T-helper 22 cell (primary cell): ENCODE measurements at places on chromosomes 3 and 15.

- DNase-seq, result no peak
These were observed 13.0 kb downstream of the FBLN2 start for GRCh38 chr3:13561967-13562366.

GRCh38 chr3:194587438-194587931 is 45.7 kb downstream of the TMEM44 start:
- no peak for DNase-seq

DNA sequence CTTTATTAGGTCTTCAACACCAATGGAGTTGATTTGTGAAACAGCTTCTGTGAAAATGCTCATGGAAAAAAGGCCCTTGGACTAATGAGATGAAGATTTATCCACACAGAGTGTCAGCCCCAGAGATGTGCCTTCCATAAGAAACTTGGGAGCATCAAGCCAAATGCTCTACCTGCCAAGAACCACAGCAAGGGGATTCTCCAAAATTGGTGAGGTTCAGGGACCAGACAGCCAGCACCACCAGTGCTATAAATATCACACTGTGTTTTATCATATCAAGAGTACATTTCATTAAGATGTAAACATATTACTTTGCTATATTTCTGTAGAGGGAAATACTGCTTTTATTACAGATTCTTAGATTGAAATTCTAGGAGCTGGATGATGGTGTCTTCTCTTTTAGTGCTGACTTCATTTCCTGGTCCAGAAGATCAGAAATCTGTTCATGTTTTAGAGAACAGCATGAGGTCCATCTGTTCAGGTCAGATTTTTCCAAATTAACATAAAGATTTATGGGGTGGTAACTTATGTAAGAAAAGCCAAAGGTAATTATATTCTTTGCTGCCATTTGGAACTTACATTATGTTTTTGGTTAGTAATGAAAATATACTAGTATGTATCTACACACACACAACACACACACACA is 17.7 kb downstream of the SLC35G2 start:
- DNase-seq, result no peak

- no peak for DNase-seq
These were observed 809 bp downstream of the NDUFAF3 start for GRCh38 chr3:49022688-49023171.

DNA sequence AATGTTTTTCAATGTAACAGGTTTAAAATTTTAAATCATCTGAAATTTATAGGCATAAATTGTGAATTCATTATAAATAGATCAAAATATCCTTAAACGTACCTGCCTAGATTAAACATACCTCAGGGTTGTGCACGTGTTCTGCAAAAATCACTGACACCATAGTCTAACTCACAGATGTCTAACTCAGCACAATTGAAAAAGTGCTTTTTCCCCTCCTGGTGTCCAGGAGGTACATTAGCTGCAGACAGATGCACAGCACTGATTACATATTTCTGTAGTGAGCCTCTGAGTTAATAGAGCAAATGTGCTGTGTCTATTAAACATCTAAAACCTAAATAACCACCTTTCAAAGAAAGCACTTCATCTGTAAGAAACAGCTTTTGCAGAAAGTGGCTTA is 10.7 kb downstream of the UQCC5 start:
- DNase-seq, result no peak

- DNase-seq, result no peak
These were observed 63.8 kb upstream of the ACP3 start for GRCh38 chr3:132253262-132253878.

DNA sequence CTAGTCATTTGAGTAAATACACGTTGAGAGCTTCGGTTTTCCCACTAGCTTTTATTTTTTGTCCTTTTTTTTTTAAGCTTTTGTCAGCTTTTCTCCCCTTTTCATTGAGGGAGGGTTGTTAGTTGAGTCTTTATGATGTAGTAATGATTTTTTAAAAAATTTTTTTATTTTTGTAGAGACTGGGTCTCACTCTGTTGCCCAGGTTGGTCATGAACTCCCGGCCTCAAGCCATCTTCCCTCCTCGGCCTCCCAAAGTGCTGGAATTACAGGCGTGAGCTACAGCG is 688 bp downstream of the ZSCAN2 start:
- no peak for DNase-seq

- no peak for DNase-seq
These were observed 9.5 kb downstream of the LIMD1 start for GRCh38 chr3:45604066-45604465.

DNA sequence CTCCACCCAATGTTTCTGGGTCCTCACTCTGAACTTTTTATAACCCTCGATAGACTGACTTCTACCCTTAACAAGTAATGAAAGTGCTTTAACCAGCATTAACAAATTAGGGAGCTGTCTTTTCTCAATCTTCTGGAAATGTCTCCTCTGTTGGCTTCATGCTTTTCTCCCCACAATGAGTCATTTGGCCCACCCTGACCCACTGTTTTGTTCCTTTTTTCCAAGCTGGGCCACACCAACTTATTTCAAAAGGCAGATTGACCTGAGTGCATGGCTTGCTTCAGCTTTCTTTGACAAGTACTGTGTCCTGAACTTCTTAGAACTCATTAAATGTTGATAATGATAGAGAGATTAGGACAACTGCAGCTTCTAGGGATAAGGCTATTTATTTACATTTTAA is 199.6 kb upstream of the SEMA6D start:
- no peak for DNase-seq

GRCh38 chr3:9725775-9726515 is 5.6 kb upstream of the BRPF1 start:
- no peak for DNase-seq

- DNase-seq, result no peak
These were observed 594 bp upstream of the ICE2 start for GRCh38 chr15:60479361-60480110.

DNA sequence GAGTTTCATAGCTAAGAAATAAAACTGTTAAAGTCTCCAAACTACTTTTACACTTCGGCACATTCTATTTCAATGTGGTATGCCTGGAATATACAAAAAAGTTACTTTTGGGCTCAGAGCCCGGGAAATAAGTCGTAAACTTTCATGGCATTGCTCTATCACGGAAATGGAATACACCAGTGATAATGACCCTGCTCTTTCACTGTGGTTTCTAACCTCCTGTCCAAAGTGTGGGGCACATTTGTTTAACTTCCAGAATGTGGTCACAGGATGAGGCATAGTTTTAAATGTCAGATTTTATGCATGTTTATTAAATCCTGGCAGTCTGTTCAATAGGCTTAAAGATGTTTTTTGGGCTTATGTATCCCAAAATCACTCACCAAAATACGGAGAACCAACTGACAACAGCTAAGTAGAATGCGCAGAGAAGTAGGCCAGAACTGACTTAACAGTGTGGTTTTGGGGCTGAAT is 5.1 kb downstream of the CXCR6 start:
- no peak for DNase-seq

DNA sequence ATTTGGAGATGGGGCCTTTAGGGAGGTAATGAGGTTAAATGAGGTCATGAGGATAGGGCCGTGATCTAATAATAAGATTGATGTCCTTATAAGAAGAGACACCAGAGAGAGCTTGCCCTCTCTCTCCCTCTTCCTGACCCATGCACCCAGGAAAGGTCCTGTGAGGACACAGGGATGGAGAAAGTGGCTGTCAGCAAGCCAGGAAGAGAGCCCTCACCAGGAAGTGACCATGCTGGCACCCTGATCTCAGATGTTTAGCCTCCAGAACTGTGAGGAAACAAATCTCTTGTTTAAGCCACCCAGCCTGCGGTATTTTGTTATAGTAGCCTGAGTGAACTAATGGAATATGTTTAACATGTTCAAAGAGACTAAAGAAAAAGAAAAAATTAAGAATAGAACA is 15.3 kb upstream of the GNB5 start:
- DNase-seq, result no peak

GRCh38 chr15:51200792-51201191 is 106.1 kb upstream of the TNFAIP8L3 start:
- no peak for DNase-seq

GRCh38 chr15:92077353-92078085 is 224.0 kb downstream of the SLCO3A1 start:
- DNase-seq, result peak; percentile 18

DNA sequence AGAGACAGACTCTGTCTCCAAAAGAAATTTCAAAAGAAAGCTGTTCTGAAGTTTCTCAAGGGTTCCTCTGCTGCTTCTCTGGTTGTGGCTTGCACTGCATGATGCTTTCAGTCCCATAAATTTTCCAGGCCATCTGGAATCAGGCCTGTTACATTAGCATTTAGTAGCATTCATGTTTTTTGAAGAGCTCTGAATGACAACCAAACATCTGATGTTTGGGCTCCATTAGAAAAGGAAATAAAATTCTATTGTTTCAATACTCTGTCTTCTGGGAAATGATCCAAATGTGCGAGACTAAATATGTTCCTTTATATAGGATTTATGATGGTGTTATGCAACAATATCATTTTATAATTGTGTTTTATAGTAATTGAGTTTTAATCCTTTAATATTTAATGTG is 455.8 kb downstream of the GABRG3 start:
- no peak for DNase-seq

DNA sequence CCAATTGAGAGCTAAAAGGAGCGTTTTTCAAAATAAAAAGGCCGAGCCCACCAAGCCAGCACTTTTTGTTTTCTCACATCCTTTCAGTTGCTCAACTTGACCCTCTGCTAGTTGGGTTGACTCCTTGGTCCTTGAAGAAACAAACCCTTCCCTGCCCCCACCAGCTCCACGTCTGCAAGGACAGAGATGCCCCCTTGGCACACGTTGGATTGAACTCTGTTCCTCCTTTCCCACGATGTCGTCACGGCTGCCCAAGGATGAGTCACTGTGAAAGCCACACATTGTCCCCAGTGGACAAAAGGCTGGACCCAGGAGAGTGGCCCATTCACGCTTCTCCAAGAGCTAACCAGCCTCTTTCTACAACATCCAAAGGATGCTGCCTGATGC is 43.0 kb upstream of the SPATA12 start:
- no peak for DNase-seq

DNA sequence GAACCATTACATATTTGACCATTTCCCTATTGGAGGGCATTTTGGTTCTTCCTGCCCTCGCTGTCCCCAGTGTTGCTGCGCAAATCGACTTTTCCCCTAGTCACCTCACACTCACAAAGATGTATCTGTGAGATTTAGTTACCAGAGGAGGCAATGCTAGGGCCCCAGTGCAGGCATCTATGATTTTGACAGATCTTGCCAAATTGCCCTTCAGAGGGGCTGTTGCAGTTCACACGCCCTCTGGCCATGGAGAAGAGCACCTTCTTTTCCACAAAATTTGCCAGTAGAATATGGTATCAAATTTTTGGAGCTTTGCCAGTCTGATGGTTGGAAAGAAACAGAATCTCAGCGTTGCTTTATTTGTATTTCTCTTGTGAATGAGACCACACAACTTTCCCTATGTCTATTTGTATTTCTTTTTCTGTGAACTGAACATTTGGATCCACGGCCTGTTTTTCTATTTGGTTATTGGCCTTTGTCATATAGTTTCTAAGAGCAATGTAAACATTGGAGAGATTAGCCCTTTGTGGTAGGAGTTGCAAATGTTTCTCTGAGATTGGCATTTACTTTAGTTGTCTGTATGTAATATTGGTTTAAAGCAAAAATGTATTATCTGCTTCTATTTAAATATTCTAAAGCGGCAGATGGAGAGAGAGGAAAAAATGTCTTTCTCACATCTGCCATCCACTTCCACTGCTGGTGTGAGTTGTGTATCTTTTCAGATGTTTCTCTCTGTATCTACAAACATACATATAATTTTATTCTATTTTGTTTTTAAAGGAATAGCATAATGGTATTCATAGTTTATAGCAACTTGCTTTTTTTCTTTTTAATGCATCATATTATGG is 66.1 kb downstream of the DNASE1L3 start:
- DNase-seq, result no peak

DNA sequence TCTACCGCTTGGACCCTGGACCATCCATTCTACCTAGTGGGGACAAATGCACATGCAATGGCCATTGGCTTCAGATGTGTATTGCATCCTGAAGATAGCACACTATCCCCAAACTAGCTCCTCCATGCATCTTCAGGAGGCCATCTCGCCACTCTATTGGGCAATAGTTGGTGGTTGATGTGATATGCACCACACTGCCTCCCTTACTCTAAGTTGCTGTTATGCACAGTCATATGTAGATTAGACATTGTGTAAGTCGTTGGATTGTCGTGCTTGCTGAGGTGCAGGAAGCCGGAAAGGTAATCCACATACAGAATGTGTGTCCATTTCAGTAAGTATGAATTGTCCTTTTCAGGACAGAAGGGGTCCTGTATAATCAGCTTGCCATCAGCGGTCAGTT is 26.7 kb upstream of the PLA2G4D start:
- no peak for DNase-seq

GRCh38 chr3:49939858-49940666 is at the start of gene RBM6:
RBM6 (plus strand) TSS chr3:49940150; CDS start chr3:49962642, 22,492 bp downstream.
- peak; percentile 92 for DNase-seq

DNA sequence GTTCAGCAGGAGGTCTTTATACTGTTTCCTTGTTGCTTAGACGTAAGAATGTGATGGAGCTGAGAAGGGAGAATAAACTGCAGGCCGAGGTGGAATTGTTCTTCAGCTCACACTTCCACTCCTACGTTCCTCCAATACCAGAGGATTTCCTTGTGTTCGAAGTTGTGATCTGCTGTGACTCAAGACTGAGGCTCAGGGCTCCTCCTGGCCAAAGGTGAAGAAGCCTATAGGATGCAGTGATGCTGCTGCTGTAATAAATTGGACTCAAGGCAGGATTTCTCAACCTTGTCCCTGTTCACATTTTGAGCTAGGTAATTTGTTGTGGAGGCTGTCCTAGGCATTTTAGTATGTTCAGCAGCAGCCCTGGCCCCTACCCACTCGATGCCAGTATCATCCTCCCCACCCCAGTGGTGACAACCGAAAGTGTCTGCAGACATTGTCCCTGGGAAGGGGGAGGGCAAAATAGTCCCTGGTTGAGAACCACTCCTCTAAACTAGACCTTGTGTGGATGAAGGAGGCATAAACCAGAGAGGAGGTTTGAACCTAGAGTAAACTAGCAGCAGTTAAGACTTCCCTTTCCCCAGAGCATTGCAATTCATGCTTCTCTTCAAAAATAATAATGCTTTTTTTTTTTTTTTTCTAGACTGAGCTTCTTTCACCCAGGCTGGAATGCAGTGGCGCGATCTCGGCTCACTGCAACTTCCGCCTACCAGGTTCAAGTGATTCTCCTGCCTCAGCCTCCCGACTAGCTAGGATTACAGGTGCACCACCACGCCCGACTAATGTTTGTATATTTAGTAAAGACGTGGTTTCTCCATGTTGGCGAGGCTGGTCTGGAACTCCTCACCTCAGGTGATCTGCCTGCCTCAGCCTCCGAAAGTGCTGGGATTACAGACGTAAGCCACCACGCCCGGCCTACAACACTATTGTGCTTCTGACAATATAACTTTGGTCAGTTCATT is 11.1 kb downstream of the RAP2B start:
- DNase-seq, result no peak

GRCh38 chr15:76988867-76989780 is 5.8 kb upstream of the PSTPIP1 start:
- no peak for DNase-seq
